ENCODE measurements at places on chromosomes 3 and 15.
A peak's percentile ranks its signal among the peaks of the same experiment; 100 is the strongest.

- no peak for DNase-seq
Measured at GRCh38 chr15:76756381-76756780, 148.8 kb downstream of the SCAPER start.

- no peak for DNase-seq
Measured at GRCh38 chr15:46110755-46111154, 475.9 kb downstream of the SQOR start.

DNA sequence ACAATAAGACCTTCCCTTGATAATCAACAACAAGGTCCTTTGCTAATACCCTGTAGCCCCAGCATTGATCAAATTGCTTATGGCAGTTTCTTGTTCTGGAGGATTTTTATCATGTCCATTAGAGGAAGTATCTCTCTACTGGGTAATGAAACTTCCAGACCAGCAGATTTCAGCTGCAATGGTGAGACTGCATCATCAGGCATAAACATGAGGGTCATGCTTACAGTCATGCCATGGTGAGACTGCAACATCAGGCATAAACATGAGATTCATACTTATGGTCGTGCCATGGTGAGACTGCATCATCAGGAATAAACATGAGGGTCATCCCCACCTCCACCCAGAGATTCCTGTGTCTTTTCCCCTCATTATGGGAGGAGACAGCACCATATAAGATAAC, 129.0 kb upstream of the LIPC start:
- no peak for DNase-seq

DNA sequence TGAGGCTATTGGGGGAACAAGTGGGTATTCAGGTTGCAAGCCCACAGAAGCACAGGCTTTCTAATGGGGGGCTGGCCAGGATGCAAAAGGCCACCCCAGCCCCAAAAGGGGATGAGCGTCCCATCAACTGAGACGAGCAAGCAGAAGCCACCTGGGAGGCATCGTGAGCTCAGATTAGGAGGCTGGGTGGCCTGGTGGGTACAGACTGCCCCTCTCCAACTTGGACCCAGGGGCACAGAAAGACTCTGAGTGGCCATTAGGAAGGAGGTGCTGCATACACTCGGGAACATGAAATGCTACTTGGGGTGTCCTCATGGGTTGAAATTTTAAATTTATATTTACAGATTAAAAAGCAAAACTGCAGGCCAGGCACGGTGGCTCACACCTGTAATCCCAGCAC, 29.1 kb downstream of the SLC41A3 start:
- no peak for DNase-seq

GRCh38 chr3:73734211-73735089, 109.7 kb upstream of the PDZRN3 start:
- DNase-seq = no peak

DNA sequence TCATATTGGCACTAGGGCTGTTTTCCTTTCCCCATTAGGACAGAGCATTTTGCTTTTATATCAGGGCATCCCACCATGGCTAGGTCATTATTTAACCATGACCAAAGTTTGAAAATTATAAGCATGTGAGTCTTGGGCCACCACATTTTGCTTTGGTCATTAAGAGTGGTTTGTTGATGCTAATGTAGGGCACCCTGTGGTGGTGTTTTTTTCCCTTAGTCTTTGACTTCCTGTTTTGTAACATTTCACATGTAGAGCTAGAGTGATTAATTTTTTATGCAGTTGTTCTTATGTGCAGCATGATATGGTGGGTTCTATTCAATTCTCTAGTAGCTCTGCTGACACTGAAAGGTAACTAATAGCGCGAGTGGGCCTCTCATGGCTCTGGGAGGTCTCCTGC, 249.6 kb upstream of the ROBO1 start:
- DNase-seq = no peak

- DNase-seq = no peak
Measured at GRCh38 chr3:77421916-77422315, 382.0 kb downstream of the ROBO2 start.

GRCh38 chr3:132034486-132035464, at the start of gene CPNE4:
Gene CPNE4, minus strand, starts transcription at chr3:132035014.
- DNase-seq = peak; percentile 83

DNA sequence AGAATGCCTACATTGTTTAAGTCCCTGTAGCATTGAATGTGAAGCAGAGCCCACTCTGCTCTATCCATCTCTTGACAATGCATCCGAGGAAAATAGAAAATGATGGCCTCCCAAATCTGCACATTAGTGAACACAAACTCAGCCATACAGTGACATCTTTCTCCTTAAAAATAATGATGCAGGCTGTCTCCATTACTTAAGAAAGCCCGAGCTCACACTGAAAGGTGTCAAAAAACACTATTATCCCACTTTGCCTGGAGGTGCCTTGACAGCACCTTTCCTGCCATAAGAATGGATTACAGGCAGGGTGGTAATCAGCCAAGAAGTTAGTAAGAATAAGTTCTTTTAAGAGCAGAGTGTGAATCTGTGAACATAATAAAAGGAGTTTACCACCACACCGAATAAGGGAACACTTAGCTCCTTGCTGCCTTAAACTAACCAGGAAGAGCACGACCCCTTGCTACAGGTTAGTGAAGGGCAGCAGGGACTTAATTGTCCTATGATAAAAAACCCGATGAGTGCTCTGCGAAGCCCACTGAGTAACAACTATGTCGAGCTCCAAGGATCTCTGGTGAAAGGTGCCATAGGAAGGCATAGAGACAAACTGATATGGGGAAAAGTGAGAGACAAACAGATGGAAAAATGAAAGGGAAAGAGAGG, 123.2 kb upstream of the TUSC7 start:
- DNase-seq = no peak

GRCh38 chr3:140584549-140584948, 93.3 kb upstream of the TRIM42 start:
- no peak for DNase-seq

GRCh38 chr15:61659566-61660190, 400.6 kb downstream of the VPS13C start:
- no peak for DNase-seq

DNA sequence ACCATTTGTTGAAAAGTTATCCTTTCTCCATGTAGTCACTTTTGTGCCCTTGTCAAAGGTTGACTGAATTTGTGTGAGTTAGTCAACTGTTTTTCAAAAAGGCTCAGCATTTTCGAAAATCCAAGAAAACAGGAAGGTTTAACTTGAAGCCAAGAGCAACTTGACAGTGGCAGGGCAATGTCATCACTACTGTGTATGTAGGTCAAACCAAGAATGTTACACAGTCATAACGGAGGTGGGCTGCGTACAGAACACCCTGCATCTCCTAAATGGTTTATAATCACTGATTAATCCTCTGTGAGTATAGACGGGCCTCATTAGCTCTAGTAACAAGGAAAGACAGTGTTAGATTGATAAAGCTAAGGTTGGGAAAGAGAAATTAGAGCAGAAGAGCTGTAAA, 1064.9 kb downstream of the FHIT start:
- no peak for DNase-seq

GRCh38 chr3:149830902-149831301, 17.9 kb downstream of the RNF13 start:
- DNase-seq = no peak

GRCh38 chr15:77503240-77503639, 82.6 kb downstream of the HMG20A start:
- DNase-seq = no peak

GRCh38 chr3:117489663-117490079, 780.1 kb downstream of the TUSC7 start:
- DNase-seq = no peak

- DNase-seq = no peak
Measured at GRCh38 chr3:46711760-46712159, 5.9 kb downstream of the PRSS50 start.

GRCh38 chr3:173588556-173588955, 191.0 kb downstream of the NLGN1 start:
- DNase-seq = no peak

GRCh38 chr3:181695661-181696491, 15.8 kb upstream of the SOX2 start:
- DNase-seq = no peak

GRCh38 chr3:115709931-115710330, 86.6 kb downstream of the GAP43 start:
- DNase-seq = no peak

DNA sequence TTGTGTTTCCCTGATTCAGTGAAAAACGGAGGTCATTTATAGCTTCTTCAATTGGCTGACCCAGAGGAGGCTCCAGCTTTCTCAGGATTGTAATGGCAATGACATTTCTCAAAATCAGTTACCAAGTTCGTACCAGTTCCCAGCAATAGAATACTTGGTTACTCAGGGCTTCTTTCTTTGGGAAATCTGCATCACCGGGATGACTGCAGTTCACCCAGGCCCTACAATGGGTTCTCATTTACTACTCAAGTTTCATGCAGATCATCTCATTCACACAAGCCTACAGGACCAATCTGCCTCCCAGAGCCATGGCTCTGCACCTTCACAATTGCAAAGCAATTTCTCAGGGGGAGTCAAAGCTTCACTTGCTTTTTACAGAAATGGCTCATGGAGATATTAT, 109.6 kb downstream of the FHIT start:
- no peak for DNase-seq

GRCh38 chr3:74510261-74510818, 104.1 kb downstream of the CNTN3 start:
- DNase-seq = no peak

DNA sequence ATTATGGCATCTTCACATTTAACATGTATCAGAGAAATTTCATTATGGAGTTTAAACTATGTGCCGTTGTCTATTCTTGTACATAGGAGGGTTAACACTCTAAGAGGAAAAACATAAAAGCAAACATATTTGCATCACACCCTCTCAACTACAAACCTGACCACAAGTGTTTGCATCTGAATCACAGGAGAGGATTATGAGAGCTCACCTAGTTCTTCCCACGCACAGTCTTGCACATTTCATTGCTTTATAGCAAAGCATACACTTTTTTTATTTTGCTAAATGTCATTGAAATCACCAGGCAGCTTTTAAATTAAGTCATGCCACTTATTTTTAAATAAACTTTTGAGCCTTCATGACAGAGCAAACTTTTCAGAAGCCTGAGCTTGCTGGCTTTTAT, 12.5 kb downstream of the TRAT1 start:
- DNase-seq = no peak

GRCh38 chr15:91049378-91050127, 27.2 kb upstream of the VPS33B start:
- peak; percentile 57 for DNase-seq

DNA sequence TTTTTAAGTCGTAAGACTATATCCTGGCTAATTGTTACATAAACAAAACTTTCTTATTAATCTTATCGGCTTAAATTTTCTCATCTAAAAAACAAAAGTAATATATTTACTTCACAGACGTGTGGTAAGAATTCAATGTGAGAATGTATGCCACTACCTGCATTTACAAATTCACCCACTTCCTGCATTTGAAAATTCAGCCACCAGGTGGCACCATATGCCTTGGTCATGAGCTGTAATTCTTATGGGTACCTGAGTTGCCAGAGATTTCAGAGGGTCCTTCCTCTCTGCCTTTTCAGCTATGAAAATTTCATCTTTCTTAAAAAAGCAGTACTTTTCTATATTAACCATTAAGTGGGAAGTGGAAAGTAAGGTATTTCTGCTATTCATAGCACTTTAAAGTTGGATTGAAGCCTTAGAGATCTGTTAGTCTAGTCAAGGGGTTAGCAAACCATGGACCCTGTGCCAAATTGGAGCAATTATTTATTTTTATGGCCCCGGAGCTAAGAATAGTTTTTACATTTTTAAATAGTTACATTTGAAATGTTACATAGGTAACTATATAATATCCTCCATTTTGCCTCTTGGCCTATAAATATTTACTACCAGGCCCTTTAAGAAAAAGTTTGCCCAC, 127.8 kb downstream of the HCN4 start:
- DNase-seq = peak; percentile 83

- no peak for DNase-seq
Measured at GRCh38 chr3:23696842-23697241, 108.9 kb upstream of the UBE2E1 start.

GRCh38 chr15:88012233-88012632, 244.3 kb downstream of the NTRK3 start:
- DNase-seq = no peak

- no peak for DNase-seq
Measured at GRCh38 chr15:101458908-101459578, 30.5 kb downstream of the PCSK6 start.

DNA sequence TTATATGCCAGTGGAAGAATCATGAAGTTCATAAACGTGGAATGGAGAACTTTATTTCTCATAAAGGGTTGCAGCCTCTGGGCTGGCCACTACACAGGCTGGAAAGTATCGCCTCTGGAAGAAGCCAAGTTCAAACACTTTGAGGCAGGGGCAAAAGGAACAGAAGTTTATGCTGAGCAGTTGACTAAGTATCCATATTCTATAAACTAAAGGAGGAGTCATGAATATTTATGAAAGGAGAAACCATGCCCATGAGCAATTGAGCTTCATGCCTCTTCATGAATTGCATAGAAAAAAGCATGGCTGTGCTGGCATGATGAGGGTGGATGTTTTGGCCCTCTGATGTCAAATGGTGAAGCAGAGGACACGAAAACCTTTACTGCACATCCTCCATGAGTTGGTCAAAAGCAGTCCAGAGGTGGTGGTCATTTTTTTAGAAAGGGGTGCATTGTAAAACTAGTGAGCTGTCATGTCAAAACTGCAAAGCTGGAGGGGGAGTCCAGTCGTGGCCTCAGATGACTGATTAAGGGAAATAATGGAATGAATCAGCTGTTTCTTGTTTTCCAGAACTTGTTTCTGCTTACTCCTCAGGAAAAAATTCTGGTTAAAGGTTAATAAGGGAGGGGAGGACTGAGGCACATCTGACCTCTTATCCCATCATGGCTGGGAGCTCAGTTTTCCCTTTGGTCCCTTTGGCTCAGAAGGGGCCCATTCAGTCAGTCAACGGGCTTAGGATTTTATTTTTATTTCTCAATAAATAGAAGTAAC, 276.7 kb downstream of the CHL1 start:
- no peak for DNase-seq

GRCh38 chr3:114623420-114624046, 329.7 kb downstream of the TIGIT start:
- DNase-seq = no peak

DNA sequence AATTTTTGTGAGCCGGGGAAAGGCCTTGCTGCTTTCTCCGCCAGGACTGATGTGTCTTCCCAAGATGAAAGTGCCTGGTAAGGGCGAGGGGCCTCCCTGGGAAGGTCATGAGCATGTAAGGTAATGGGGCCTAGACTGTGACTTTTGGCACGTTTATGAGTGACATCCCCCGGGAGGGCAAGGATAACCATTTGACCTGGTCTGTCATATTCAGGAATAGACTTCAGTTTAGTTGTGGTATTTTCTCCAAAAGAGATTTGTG, 631 bp upstream of the CNBP start:
- peak; percentile 50 for DNase-seq

DNA sequence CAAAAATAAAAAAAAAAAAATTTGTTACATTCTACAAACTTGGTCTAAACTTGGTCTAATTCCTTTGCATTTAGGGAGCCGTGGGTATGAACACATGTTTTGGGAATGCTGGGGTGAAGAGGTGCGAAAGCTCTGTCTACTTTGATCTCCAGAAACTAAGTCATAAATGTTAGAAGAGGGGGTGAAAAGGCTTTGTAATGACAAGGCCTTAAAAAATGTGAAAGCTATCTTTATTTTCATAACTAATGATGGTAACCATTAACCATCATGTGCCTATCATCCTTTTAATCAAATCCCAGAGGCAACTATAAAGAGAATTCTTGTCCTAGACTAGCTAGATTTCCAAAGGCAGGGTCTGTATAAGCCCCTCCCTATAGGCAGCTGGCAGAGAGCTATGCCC, 60.9 kb downstream of the PRICKLE2 start:
- no peak for DNase-seq
